ENCODE measurements at places on chromosomes 2 and 18.

DNA sequence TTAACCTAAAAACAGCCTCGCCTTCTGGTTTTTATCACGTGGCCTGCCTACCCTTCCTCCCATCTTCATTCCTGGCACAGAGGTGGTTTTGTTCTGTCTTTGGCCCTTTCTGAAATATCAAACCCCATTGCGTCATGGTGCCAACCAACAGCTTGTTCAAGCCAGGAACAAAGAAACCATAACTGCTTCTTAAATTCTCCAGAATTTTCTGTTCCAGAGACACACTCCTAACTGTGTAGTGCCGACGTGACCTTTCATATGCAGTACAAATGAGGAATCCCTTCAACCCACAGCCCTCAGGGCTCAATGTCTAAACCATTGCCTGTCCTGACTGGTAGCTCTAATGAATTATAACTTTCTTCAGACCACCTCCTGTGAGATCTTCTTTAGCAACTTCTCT lies 82.2 kb upstream of the TNP1 start:
- DNase-seq: no peak

DNA sequence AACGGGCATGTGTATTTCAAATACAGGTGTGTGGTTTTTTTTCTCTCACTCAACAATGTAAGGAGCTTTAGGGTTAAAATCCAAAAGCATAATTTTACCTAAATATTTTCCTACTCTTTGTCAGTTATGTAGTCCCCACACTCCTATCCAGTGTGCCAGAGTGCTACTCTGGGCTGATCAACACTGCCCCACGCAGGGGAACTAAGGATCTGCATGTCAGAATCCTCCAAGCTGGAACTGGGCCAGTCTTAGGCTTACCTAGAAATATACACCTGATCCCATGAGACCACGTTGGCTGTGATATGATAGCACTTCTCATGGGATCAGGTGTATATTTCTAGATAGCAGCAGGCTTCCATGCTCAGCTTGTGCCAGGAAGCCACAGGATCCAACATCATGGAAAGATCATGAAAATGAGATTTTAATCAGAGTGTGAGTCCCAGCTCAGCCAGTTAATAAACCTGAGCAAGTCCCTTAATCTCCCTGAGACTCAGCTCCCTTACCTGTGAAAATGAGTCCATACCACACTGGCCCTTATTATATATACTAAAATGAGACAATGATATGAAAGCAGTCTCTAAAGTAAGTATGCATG lies 29.7 kb downstream of the CCDC141 start:
- DNase-seq: no peak

DNA sequence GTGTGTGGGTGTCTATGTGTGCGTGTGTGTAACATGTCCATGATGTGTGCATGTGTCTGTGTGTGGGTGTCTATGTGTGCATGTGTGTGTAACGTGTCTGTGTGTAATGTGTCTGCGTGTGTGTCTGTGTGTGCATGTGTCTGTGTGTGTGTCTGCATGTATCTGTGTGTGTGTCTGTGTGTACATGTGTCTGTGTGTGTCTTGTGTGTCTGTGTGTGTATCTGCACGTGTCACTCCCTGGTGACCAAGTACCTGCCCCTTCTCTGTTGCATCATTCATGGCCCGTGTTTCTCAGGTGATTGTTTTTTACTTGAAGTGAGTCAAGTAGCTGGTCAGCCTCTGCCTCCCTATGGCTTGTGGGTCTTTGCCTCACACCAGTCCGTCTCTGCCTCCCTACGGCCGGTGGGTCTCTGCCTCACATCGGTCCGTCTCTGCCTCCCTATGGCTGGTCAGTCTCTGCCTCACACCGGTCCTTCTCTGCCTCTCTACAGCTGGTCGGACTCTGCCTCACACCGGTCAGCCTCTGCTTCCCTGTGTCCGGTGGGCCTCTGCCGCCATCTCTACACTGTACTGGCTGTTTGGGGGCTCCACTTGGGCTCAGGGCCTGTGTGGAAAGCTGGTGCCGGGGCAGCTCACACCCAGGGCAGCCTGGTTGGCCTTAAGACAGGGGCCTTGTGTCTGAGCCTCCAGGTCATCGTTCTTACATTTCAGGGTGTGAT lies 31.6 kb downstream of the KCNG2 start:
- no peak for DNase-seq

- no peak for DNase-seq
Observed at GRCh38 chr2:198144660-198145059, 340.3 kb downstream of the PLCL1 start.

GRCh38 chr18:47346016-47346415 lies 94.6 kb upstream of the SKOR2 start:
- no peak for DNase-seq

DNA sequence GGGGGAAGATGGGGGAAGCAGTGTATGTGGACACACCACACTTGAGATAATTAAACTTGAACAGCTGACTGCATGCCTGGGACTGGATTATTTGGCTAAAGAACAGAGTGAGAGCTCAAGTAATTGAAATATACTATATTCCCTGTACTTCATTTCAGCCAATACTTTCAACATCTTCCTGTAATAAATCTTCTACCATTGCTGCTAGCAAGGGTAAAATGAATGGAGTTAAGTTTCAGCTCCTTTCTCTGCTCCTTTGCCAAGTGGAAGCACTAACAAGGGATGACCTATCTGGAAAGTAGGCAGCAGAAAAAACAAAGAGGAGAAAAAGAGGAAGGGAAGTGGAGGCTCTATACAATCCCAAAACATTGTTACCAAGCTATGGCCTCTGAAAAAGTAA lies 50.9 kb downstream of the MMADHC start:
- no peak for DNase-seq

GRCh38 chr2:62177392-62178049 lies 18.4 kb upstream of the B3GNT2 start:
- DNase-seq: no peak

GRCh38 chr18:13372531-13372951 lies 154.0 kb downstream of the LDLRAD4 start:
- no peak for DNase-seq

DNA sequence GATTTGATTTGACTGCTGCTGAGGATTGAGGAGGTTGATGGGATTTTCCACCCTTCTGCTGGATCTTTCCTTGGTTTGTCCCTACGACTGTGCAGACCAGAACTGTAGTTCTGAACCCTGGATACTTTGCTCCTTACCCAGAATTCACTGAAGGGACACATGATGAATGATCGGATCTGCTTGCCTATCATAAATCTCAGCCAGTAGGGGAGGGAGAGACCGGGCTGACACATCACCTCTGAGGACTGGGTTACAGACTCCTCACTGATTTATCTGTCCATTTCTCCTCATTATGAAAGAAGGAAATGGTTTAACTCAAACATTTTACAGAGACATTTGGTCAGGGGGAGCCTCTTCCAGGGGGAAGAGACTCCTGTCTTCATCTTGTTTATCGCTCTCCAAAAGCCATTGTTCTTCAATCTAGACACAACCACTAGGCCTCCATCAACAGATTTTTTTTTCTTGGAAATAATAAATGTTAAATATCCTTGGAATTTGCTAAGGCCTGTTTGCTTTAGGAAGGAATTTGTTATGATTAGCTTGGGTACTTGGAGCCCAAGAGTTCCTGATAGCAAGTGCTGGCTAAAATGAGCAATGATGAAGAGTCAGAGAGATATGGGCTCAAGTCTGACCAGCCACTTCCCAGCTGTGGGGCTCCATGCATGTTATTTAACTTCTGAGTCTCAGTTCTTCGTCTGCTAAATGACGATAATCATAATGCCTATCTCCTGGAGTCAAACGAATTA lies 925.5 kb downstream of the SLC4A3 start:
- DNase-seq: no peak

DNA sequence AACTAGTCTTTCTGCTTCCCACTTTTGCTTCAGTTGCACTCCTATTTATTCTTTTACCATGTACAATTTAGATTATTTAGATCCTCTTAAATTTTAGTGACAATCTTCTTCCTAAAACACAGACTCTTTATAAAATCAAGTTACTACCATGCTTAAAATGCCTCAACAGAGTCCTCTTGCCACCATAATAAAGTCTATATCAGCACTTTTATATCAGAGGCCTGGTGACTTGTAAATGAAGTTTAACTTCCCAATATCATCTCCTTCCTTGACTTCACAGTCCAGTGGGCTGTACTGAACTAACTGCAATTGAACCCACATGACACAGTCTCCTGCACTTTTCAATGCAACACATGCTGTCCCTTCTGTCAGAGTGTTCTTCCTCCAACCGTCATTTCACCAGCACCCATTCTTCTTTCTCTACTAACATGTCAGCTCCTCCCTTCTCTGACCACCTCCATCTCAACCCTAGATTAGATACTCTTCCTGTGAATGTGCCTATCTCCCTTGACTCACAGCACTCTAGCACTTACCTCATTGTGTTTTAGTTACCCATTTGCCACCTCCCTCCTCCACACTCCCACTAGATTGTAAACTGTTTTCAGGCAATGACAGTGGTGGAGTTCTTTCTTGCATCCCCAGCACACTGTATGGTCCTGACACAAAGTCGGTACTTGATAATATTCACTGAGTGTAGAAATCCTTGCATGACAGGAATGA lies 414.9 kb downstream of the SATB2 start:
- DNase-seq: no peak

DNA sequence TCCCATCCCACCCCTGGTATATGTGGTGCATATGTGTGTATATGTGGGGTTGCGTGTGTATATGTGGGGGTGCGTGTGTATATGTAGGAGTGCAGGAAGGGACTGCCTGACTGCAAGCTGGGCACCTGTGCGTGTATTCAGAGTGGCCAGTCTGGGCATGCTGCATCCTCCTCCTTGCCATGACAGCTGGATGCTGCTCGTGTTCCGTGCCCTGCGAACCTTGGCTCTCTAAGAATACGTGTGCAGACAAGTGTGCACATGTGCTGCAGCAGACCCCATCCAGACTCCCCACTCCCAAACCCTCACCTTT lies 222.1 kb downstream of the CELF4 start:
- no peak for DNase-seq

DNA sequence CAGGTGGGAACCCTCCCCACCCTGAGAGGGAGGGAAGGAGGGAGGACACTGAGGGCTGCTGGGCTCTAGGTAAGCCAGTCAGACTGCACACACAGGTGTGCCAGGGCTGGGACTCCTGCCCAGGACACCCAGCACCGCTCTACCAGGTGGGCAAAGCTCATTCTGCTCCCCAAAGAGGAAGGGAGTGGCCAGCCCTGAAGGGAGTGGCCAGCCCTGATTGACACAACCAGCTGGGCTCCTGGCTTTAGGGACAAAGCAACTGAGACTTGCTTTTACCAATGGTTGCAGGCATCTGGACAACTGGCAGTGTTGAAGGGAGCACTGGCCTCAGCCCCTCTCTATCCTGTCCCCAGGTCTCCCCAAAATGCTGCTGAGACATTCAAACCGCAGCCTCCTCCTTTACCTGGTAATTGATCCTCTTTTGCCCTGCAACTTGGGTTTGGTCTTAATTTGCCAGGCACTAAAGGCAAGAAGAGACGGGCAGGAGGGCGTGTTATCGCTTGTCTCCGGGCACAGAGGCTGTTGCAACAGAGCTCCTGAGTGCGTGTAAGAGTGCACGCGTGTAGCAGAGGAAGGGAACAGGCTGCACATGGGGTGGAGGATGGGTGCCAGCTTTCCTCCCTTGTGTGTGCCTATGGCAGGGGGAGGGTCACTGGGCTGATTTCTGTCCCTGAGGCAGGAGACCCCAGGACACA lies 14.5 kb upstream of the FOSL2 start:
- DNase-seq: no peak

- DNase-seq: no peak
Observed at GRCh38 chr2:23452853-23453420, 68.0 kb downstream of the KLHL29 start.

DNA sequence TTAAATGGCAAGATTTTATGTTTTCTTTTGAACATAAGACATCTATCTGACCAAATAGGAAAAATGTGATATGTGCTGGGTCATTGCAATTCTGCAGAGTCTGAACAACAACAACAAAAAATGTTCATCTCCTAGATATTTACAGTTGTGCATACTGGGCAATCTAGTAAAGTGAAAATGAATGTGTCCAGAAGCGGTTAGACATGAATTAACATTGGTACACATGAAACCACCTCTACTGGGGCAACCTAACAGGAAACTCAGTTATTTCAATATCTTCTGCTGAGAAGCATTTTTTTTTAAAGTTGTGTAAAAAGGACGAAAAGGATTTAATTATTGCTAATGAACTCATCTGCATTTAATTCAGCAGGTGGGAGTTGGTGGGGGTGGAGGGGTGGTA lies 76.9 kb downstream of the DHRS9 start:
- DNase-seq: no peak

- DNase-seq: no peak
Observed at GRCh38 chr2:133247631-133248030, 320.6 kb downstream of the NCKAP5 start.

- peak; percentile 49 for DNase-seq
Observed at GRCh38 chr2:30422444-30423040, 24.5 kb upstream of the LCLAT1 start.

DNA sequence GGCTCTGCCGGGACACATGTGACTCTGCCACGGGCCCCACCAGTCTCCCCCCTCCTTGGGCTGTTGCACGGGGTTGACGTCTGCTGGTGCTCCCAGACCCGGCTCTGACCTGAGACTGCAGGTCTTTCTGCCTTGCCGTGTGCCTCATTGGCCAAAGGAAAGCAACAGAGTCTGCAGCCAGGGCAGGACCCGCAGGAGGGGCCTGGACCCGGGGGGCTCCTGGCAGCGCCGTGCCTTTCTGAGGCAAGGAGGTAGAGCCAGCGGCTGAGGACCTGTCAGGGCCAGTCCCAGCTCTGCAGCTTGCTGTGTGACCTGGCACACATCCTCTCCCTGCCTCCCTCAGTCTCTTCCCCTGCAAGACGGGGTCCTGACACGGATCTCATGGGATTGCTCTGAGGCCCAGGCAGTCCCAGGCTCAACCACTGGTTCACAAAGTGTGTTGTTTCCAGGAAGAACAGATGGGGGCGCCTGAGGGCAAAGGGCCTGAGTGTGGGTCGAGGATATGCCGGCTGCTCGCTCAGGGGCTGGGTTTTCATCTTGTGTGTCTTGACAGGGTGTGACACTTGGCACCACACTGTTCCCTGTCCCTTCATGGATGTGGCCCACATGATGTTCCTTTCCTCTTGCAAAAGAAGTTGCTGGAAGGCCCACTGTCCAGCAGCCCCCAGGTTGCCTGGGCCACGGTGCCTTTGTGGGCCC lies 9.0 kb downstream of the CAPN10 start:
- peak; percentile 72 for DNase-seq

DNA sequence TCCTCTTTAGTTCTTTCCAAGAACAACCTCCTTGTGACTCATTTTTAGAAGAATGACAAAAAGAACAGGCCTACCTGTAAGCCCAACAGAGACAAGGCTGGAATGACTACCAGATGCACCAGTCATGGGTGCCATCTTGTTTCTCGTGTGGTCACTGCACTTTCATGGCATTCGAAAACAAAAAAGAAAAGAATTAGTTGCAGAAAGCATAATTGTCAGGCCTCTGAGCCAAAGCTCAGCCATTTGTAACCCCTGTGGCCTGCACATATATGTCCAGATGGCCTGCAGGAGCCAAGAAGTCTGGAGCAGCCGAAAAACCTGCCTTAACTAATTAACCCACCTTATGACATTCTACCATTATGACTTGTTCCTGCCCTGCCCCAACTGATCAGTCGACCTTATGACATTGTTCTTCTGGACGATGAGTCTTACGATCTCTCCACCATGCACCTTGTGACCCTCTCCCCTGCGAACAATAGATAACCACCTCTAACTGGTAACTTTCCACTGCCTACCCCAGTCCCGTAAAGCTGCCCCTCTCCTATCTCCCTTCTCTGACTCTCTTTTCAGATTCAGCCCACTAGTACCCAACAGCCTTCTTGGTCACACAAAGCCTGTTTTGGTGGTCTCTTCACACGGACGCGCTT lies 13.9 kb upstream of the BUB1 start:
- no peak for DNase-seq
